Stimulated activated CD8-positive, alpha-beta memory T cell treated with anti-CD3 and anti-CD28 coated beads, Interleukin-7, amount 100 ng/mL, for 1 hour (primary cell): ENCODE measurements at places on chromosomes 2 and 18.

DNA sequence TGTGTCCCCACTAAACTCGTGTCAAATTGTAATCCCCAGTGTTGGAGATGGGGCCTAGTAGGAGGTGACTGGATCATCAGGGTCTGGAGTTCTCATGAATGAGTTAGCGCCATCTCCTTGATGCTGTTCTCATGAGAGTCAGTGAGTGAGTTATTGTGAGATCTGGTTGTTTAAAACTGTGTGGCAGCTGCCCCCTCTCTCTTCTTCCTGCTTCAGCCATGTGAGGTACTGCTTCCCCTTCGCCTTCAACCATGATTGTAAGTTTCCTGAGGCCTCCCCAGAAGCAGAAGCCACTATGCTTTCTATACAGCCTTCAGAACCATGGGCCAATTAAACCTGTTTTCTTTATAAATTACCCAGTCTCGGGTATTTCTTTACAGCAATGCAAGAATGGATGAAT, 50.4 kb downstream of the AP1S3 start:
- no peak for DNase-seq

- no peak for DNase-seq
These were observed 77.8 kb upstream of the PMAIP1 start for GRCh38 chr18:59821983-59822382.

DNA sequence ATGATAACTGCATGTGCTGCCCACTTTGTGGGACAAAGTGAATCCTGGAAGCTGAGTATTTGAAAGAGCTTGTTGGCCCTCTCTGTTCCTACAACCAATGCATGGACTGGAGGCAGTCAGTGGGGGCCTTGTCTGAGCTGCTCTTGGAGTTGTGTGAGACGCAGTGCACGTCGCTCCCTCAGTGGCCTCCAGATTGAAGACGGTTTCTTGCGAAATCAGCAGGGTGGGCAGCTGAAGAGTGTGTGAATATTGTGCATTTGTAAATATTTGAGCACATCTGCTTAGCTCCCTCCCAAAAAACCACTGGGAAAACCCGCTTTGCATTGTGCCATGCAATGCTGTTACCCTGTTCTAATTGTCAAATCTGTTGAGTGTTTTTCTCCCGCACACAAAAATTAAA, 782.8 kb downstream of the PLCL1 start:
- no peak for DNase-seq

DNA sequence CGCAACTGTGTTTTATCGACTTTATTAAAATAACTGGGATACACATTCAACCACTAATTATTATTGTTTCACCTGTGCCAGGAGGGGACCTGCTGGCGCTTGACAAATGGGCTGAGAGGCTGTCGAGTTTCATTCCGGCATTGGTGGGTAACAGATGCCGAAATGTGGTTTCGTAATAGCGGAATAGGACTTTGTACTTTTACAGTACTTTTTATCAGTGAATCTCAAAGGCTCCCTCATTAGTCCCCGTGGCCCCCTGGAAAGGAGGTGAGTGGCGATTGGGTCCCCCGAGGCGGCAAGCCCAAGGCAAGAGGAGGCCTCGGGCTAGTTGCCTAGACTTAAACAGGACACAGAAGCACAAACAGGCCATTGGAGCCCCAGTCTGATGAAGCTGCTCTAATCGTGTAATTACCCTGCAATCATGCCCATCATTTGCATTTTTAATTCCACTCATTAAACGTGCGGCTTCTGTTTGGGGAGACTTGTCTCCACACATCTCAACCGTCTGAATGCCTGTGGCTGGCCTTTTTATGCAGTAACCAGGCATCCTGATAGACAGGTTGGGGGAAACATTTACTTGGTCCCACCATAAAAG, 193.2 kb downstream of the INO80D start:
- DNase-seq: no peak

- no peak for DNase-seq
These were observed 33.6 kb downstream of the RASGRP3 start for GRCh38 chr2:33509908-33510585.

DNA sequence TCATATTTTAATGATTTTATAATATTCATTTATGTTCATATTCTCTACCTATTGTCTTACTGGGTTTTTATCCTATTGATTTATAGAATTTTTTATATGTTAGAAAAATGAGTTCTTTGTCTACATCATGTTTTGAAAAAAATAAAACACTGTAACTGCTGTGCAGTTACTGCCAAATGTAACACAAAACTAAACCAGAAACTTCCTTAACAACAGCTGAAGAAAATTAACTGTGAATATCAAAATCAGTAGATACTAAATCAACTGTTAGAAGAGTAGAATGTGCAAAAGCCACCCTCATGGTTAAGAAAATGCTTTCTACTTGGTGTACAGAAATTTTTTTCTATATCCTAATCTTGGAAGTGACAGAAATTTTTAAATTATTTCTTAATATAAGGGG, 69.5 kb downstream of the PTRHD1 start:
- DNase-seq: no peak

GRCh38 chr2:112035786-112036185, 19.3 kb upstream of the TMEM87B start:
- no peak for DNase-seq

- DNase-seq: no peak
These were observed 637 bp upstream of the SFT2D3 start for GRCh38 chr2:127700527-127701192.

DNA sequence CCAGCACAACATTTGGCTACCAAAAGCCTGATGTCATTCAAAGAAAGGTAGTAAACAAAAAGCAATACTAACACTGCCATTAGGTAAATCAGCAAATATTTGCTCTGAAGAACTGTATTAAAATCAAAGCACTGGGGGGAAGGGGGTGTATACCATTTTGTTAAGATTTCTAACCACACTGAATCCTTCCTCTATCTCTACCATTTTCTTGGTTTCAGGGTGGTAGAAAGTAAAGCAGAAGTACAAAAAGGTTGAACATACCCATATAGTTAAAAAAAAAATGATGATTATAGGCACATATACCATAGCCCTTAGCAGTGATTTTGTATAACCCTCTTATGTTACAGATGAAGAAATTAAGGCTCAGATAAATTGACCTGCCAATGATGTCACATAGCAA, 437.6 kb downstream of the ZEB2 start:
- DNase-seq: no peak

DNA sequence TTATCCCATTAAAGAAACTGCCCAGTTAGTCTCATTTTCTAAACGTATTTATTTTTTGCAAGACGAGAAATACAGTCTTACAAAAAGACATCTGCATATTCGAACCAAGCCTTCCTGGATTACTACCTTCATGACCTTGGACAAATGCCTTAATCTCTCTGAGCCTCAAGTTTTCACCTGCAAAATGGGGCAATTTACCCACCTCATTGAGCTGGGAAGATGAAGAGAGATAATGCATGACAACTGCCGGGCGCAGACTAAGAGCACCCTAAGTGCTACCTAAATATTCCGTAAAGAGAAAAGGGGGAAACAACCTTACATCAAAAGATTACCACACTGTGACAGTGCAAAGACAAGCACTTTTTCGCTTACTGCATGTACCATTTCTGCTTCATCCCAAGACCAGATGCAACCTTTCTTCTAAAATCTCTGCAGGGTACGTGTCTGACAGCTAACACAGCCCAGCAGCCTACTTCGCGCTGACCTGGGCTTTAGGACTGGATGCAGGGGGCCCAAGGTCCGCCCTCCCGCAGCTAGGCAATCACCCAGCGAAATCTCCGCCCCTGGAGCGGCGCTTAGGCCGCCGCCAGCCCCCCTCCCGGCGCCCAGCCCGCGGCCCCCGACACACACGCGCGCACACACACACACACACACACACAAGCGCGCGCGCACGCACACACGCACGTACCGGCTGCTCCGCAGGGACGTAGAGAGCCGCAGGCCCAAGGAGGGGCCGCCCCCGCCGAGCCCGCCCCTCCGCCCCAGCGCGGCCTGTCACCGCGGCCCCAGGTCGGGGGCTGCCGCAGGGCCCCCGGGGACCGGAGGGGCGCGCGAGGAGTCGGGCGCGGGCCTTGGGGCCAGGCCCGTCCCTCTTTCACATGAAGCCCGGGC, 766 bp downstream of the MAP3K2 start:
- DNase-seq: peak; percentile 51
